ENCODE measurements at places on chromosomes 5 and 9. TPM values are rescaled to one million over a fixed set of nuclear protein-coding genes. Genes with fewer than 3 reads are reported as not detected.

GRCh38 chr9:126204197-126204596 lies 122.4 kb upstream of the MVB12B start:
- no peak for DNase-seq

GRCh38 chr5:175742290-175742994 lies 84.6 kb downstream of the HRH2 start:
- DNase-seq = no peak

GRCh38 chr9:87160148-87161102 lies 213.1 kb upstream of the GAS1 start:
- no peak for DNase-seq

- DNase-seq = no peak
Observed at GRCh38 chr5:181212934-181213333, 7.9 kb upstream of the TRIM7 start.

DNA sequence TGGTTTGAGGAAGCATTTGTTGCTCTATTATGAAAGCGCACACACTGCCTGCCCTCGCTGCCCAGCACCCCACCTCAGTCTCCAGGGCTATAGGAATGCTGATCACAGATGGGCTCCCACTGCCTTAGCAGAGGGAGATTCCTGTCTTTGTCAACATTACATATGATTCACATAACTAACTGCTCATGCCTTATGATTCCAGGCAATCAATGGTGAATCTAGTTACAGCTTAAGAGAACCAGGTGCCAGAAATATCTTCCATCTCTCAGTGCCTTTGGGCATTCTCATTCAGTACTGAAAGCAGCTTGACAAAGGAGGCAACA lies 458.9 kb upstream of the C9orf72 start:
- DNase-seq = no peak

DNA sequence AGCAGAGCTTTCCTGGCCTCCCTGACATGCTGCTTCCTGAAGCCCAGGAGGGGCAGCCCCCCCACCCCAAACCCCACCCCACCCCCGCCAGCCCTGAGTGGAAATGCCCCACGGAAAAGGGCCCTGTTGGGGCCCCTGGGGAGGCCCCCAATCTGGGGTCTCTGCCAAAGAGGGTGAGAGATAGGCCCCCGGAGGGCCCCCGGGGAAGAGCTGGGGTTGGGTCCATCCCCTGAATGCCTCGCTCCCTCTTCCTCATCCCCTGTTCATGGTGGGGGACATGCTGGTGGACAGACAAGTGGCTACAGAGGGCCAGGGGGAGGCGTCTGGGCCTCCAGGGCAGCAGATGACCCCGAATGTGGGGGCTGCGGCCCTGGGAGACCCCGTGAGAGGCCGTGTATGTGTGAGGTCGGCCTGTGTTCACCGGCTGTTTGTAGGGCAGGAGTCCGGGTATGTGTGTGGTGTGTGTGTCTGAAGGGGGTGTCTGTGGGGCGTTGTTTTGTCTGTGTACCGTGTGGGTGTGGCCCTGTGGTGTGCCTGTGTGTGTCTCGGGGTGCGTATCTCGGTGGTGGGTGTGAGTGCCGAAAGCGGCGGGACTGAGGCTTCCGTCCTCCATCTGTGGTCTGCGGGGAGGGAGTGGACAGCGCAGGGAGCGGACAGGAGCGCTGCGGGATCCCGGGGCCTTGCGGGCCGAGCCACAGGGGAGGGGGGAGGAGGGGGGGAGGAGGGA lies 11.3 kb downstream of the C9orf50 start:
- no peak for DNase-seq

DNA sequence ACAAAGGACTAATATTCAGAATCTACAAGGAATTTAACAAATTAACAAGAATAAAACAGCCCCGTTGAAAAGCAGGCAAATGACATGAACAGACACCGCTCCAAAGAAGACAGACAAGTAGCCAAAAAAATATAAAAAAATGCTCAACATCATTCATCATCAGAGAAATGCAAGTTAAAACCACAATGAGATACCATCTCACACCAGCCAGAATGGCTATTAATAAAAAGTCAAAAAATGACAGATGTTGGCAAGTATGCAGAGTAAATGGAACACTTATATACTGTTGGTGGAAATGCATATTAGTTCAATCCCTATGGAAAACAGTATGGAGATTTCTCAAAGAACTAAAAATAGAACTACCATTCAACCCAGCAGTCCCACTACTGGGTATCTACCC lies 302.7 kb upstream of the RGMB start:
- DNase-seq = no peak

The PCDHB8 gene
- total RNA-seq = 9.2 TPM

The ZNF79 gene
- 12.6 TPM for total RNA-seq

The SYK gene
- total RNA-seq = 0.36 TPM

The DOLPP1 gene
- 21.4 TPM for total RNA-seq

Data from endothelial cell (in vitro differentiated cells).